Stimulated activated CD4-positive, alpha-beta T cell treated with anti-CD3 and anti-CD28 coated beads, Interleukin-2, amount 100 ng/mL, for 4 hours (primary cell): ENCODE measurements at places on chromosomes 13 and 19.

DNA sequence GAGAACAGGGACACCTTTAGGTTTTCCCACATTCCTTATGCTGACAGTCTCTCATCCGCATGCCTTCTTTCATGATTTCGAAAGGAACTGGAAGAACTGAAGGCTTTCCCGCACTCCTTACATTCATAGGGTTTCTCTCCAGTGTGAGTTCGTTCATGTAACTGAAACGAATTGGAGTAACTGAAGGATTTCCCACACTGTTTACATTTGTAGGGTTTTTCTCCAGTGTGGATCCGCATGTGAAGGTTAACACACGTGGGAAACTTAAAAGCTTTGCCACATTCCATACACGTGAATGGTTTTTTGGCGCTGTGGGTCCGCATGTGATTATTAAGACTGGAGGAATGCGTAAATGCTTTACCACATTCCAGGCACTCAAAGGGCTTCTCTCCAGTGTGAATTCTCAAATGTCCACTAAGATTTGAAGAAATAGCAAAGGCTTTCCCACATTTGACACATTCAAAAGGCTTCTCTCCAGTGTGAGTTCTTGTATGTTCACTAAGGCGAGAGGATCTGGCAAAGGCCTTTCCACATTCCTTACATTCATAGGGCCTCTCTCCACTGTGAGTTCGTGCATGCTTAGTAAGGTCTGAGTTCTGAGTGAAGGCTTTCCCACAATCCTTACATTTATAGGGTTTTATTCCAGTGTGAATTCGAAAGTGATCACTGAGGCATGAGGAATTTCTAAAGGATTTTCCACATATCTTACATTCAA is 22.0 kb downstream of the ZNF266 start:
- no peak for DNase-seq

GRCh38 chr13:24505256-24505655 is 7.3 kb downstream of the PARP4 start:
- no peak for DNase-seq

DNA sequence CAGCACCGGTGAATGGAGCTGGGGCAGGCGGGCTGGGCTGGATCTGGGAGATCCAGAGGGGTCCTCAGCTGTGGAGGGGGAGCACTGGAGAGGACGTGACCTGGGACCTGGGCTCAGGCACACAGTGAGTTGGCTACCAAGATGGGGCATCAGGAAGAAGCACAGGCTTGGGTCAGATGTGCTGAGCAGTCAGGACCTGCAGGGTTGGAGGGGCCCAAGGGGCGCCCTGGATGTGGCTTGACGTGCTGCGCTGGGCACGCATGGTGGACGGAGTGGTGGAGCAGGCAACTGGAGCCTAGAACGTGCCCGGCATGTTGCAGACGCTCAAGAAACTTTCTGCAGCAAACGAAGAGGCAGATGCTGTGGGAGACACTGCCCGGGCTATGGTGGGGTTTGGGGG is 20.7 kb downstream of the PIP5K1C start:
- DNase-seq, result no peak

GRCh38 chr13:25192936-25193335 is 20.8 kb upstream of the AMER2 start:
- DNase-seq, result no peak

DNA sequence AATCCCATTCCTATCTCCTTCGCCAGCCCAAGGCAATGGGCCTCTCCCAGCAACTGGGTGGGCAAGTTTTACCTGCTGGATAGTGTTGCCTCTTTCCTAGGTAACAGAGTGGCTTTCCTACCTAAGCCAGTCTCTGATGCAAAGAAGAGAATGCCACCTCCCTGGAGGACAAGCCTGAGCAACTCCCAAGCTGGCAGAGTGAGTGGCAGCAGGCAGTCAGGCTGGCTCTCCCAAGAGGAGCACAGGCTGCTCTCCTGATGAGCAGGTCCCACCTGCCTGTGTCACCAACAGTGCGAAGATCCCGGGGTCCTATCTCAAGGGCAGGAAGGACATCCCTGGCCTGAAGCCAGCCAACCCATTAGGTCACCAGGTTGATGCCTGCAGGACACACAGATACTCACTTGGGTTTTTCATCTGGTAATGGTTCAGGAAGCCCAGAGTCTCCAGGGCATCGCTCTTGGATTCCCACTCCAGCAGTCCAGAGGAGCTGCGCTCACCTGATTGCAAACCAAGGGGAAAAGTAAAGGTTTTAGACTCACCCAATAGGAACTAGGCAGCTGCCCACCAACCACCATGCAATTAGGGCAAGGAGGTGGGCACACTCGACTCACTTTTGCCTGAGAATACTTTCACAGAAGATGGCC is 5.5 kb upstream of the ECH1 start:
- no peak for DNase-seq

DNA sequence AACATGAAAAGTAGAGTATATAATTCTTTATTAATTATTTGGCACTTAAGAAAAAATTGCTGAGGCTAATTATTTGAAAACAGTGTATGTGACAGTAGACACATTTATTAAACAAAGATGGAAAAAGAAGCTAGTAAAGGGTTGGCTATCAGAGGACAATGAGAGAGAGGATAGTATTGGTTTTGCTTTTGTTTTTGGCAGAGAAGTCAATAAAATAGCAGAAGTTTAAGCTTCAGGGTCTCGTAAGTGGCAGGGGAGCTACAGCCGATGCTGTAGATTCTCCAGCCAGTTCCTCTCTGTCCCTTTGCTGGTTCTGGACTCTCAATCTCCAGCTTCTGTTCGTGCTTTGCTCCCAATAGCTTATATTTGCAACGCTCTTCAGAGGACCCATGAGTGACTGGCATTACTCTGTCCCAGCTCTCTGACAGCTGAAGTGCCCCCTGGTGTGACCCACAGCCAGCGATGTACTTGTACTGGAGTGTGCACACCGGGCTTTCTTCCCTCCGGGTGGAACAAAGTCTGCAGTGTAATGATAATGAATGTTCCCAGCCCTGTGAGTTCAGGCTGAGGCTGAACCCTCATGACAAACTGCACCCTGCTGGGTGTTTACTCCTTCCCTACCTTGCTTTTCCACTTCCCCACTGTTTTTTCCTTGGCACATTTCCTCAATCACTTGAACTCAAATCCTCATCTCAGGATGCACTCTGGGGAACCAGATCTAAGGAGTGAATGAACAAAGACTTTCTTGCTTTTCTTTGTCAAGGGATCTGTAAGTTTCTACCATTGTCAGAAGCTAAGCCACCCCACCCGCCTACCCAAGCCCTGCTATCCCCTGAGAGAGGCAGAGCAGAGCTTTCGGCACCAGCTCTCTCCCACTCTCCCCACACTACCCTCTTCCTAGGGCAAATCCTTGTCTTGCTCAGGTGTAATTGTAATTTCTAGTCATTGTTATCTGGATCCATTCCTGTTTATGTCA is 254.8 kb downstream of the LHFPL6 start:
- DNase-seq, result no peak
